ENCODE measurements at places on chromosomes 3 and 15. TPM values are rescaled to one million over a fixed set of nuclear protein-coding genes. Genes with fewer than 3 reads are reported as not detected.
A peak's percentile ranks its signal among the peaks of the same experiment; 100 is the strongest.

DNA sequence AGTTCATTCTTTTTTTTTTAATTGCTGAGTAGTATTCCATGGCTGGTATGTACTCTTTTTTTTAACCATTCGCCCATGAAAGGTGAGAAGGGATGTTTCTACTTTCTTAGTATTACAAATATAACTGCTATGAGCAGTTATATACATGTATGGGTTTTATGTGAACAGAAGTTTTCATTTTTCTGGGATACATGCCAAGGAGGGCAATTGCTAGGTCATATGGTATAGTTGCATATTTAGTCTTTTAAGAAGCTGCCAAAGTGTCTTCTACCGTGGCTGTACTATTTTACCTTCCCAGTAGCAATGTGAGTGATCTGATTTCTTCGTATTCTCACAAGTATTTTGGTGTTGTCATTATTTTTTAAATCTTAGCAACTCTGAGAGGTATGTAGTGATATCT lies 11.2 kb upstream of the KLHL40 start:
- H3K27ac ChIP-seq = no peak overlapping the region
- H3K4me3 ChIP-seq = no peak overlapping the region
- H3K27me3 ChIP-seq = no peaks in the 10 kb centered on the region
- H3K36me3 ChIP-seq = peaks cover 4% of the 10 kb centered on the region
- peaks cover 4% of the 10 kb centered on the region for H3K4me1 ChIP-seq

- DNase-seq = no peak
- H3K4me1 ChIP-seq = no peaks in the 10 kb centered on the region
- H3K4me3 ChIP-seq = no peak overlapping the region
- no peaks in the 10 kb centered on the region for H3K36me3 ChIP-seq
Observed at GRCh38 chr3:127393131-127393820, 105.4 kb upstream of the PRR20G start.

CLRN1 gene
- total RNA-seq = not detected

- H3K27ac ChIP-seq = no peak overlapping the region
- H3K27me3 ChIP-seq = no peaks in the 10 kb centered on the region
- H3K4me3 ChIP-seq = no peak overlapping the region
- no peak for DNase-seq
Observed at GRCh38 chr3:20787005-20787404, 601.0 kb upstream of the SGO1 start.

DNA sequence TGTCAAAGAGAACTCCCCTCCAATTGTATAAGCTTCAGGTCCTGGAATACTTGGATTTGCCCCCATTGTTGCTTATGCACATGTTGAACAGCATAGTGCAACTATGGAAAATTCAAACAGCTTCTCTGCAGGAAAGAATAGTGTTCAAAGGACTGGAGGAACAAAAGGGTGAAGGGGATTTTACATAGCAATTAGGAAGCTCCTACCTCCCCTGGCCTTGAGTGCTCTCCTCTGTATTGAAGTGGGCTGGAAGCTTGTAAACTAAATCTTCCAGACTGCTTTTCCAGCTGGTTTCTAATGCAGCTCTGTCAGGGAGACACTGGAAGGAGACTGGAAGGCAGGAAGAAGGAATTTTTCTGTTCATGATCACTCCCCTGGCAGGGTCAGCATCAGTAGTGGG lies 7.2 kb upstream of the ELP6 start:
- no peak for DNase-seq
- no peaks in the 10 kb centered on the region for H3K27me3 ChIP-seq
- H3K36me3 ChIP-seq = no peaks in the 10 kb centered on the region
- no peak overlapping the region for H3K4me3 ChIP-seq
- no peaks in the 10 kb centered on the region for H3K4me1 ChIP-seq

GRCh38 chr3:186608624-186609215 lies 4.1 kb upstream of the AHSG start:
- no peaks in the 10 kb centered on the region for H3K27me3 ChIP-seq
- no peak for DNase-seq
- H3K4me3 ChIP-seq = no peak overlapping the region

DNA sequence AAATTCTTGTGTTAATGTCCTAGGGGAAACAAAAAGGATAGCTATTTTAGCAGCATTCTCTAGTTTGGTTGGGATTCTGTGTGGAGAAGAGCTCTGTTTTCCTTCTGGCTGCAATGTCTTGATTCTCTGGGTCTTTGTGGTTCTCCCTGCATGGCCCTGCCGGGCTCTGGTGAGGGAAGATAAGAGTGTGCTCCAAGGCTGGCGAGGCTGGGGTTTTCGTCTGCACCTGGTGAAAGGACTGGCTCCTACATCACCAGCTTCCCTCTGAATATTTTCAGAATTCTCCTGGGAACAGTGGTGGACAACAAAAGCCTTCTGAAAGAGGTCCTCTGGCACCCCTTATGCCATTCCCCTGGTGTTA lies 38.1 kb upstream of the SFMBT1 start:
- no peak overlapping the region for H3K4me3 ChIP-seq
- H3K27ac ChIP-seq = no peak overlapping the region
- peaks cover 2% of the 10 kb centered on the region for H3K36me3 ChIP-seq

- no peak for DNase-seq
- no peak overlapping the region for H3K27ac ChIP-seq
- no peak overlapping the region for H3K4me3 ChIP-seq
- peaks cover 9% of the 10 kb centered on the region for H3K27me3 ChIP-seq
- H3K4me1 ChIP-seq = no peaks in the 10 kb centered on the region
Observed at GRCh38 chr3:64410226-64410625, 185.0 kb upstream of the PRICKLE2 start.

CATSPER2 gene
- total RNA-seq = 5.1 TPM

DNA sequence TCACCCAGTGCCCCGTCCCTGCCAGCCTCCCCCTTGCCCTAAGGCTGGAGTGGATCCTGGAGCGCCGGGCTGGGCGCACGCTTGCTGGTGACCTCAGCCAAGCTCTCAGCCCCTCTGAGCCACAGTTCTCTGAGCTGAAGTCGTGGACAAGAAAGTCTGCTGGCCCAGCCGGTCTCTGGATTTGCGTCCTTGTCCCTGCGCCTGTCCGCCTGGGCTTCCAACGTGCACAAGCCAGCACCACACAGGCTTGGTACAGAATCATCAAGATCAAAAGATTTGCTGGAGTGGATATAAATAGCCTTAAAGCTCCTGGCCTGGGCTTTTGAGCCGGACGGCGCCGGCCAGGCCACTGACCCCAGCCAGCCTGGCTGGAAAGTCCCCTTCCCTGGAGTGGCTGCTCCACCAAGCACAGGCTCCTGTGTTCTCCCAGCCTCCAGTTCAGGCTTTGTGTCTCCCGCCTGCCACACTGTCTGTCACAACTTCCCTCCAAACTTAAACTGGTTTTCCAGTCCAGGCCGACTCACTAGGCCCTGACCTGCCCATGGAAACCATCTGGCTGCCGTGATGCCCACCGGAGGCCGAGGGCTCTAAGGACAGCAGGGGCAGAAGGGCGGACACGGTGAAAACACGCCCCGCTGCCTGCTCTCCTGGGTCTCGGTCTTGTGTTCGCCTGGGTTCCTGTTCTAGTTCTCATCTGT lies 156.2 kb downstream of the NUP210 start:
- no peak overlapping the region for H3K4me3 ChIP-seq
- no peak overlapping the region for H3K27ac ChIP-seq
- peaks cover 8% of the 10 kb centered on the region for H3K27me3 ChIP-seq
- DNase-seq = no peak
- H3K36me3 ChIP-seq = no peaks in the 10 kb centered on the region

DNA sequence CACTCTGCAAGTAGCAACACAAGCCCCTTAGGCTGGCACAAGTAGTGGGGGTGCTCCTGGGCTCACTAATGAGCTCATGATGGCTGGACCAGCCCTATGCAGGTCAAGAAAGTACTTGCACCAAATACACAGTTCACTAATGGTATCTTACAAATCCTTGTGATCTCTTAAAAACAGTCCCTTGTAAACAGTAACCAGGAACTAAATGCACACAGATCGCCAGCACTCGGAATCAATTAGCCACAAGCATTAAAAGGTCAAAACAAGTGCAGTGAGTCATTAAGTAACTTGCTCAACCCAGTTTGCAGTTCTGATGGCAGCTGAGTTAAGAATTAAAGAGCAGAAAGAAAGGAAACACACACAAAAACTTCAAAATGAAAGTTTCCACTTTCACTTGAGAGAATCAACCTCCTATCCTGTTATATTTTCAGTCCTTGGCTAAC lies 43.2 kb downstream of the ARHGEF3 start:
- H3K4me1 ChIP-seq = peaks cover 73% of the 10 kb centered on the region
- H3K27ac ChIP-seq = peak overlapping the region; percentile 86
- peak; percentile 62 for DNase-seq
- no peaks in the 10 kb centered on the region for H3K27me3 ChIP-seq

ROPN1 gene
- not detected for total RNA-seq

DNA sequence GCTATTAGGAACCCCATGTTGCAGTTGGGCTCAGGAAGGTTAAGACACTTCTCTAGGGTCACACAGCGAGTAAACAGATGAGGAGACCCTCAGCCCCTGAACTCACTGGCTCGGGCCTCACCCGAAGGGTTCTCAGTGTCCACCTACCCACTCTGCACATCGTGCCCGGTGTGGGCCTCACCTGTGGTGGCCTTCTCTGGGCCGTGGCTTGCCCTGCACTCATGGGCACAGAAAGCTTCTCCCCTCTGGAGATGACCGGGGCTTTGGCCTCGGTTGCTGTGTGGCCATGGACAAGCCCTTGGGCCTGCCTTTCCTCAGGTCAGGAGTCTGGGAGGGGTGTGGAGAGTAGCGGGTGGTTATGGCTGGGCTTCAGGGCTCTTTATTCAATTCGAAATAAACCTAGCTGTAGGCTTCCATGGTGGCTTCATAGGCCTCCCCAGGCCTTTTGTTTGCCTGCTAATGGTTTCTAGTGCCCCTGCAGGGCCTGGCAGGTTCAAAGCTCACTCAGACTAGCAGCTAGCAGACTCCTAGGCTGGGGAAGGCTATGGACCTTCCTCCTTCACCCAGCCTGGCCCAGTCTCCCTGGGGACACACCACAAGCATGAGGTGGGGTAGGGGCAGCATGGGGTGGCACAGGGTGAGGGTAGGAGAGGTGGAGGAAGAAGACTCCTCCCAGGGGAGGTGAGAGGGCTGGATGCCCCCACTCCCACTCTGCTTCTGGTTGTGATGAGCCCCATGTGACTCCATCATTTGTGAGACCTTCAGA lies 103.1 kb downstream of the LINGO1 start:
- H3K4me1 ChIP-seq = no peaks in the 10 kb centered on the region
- no peak overlapping the region for H3K27ac ChIP-seq
- no peaks in the 10 kb centered on the region for H3K36me3 ChIP-seq

- H3K27ac ChIP-seq = no peak overlapping the region
- DNase-seq = no peak
- H3K4me1 ChIP-seq = peaks cover 39% of the 10 kb centered on the region
- no peak overlapping the region for H3K4me3 ChIP-seq
- no peaks in the 10 kb centered on the region for H3K27me3 ChIP-seq
Observed at GRCh38 chr3:44969154-44969827, 6.7 kb downstream of the ZDHHC3 start.

DNA sequence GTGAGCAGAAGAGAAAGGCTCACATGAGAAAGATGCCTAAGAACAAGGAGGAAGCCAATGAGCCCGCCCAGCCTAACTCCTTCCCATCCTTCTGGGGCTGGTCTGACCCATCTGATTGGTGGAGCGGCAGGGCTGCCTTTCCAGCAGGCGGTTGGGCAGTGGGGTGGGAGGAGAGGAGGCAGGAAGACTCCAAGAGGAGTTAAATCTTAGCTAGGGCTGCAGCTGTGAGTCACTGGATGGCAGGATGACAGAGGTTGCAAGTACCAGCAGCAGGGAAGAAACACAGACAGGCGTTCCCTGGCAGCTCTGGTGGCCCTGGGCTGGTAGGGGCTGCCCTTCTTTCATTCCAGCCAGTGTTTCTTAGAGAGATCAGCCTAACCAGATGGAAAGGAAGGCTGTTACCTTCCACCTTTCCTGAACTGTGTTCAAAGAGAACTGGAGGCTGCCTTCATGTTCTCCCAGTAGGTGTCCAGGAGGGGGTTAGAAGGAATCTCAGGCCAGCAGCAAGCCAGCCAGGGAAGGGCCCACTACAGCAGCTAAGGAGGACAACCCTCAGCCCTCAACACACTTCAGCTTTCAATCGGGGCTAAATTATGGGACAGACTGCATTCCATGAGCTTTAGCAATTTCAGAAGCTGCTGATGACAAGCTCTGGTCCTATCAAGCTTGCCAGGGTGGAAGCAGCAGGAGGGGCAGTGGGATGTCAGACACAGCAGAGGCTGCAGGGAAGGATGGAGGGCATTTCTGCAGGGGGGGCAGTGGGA lies 50.3 kb downstream of the CHSY1 start:
- H3K4me3 ChIP-seq = no peak overlapping the region
- peaks cover 5% of the 10 kb centered on the region for H3K36me3 ChIP-seq
- peak; percentile 56 for DNase-seq
- H3K27ac ChIP-seq = peak overlapping the region; percentile 57
- H3K4me1 ChIP-seq = peaks cover 83% of the 10 kb centered on the region
- H3K27me3 ChIP-seq = no peaks in the 10 kb centered on the region

DNA sequence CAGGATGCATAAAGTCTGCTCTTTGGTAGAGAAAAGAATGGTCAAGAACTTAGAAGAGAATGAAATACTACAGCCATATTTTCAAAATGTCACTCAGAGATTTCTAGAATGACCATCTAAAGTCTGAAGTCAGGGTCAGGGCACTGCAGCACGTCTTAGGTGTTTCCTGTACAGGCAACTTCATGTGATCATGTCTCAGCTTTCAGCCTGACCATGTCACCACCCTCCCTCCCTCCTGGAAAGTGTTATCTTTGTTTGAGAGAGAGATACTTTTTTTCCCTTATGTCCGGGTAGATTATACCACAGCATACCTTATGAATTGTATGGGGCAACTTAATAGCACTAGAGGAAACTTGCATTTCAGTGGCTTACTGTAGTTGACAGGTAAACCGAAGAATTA lies 558.0 kb upstream of the TGFBR2 start:
- no peak overlapping the region for H3K4me3 ChIP-seq
- peaks cover 9% of the 10 kb centered on the region for H3K27me3 ChIP-seq
- H3K4me1 ChIP-seq = no peaks in the 10 kb centered on the region
- no peak overlapping the region for H3K27ac ChIP-seq
- DNase-seq = no peak

GRCh38 chr3:153289334-153289808 lies 127.3 kb downstream of the RAP2B start:
- no peak for DNase-seq
- no peak overlapping the region for H3K4me3 ChIP-seq
- no peaks in the 10 kb centered on the region for H3K36me3 ChIP-seq
- no peaks in the 10 kb centered on the region for H3K27me3 ChIP-seq

Data from activated CD4-positive, alpha-beta memory T cell treated with anti-CD3 and anti-CD28 coated beads for 36 hours (primary cell).